ENCODE measurements at places on chromosomes 5 and 9.

DNA sequence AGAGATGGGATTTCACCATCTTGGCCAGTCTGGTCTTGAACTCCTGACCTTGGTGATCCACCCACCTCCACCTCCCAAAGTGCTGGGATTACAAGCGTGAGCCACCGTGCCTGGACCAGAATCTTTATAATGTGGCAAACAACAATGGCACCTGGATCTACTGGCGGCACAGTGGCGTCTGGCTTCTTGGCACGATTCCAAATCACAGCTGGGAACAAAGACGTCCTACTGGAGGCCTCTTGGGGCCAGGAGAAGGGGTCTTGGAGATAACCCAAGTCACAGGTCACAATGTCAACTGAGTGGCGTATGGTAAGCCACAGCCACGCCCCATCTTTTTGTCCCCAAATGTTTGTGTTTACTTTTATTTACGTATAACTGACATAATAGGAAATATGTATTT lies 77.8 kb upstream of the RAPGEF1 start:
- DNase-seq = no peak

DNA sequence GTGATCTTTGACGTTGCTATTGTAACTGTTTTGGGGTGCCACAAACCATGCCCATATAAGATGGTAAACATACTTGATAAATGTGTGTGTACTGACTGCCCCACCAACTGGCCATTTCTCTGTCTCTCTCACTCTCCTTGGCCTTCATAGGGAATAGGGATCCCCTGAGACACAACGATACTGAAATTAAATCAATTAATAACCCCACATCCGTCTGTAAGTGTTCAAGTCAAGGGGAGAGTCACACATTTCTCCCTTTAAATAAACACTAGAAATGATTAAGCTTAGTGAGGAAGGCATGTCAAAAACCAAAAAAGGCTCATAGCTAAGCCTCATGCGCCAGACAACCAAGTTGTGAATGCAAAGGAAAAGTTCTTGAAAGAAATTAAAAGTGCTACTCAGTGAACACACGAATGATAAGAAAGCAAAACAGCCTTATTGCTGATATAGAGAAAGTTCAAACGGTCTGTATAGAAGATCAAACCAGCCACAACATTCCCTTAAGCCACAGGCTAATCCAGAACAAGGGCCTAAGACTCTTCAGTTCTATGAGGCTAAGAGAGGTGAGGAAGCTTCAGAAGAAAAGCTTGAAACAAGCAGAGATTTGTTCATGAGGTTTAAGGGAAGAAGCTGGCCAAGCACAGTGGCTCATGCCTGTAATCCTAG lies 111.1 kb downstream of the UGCG start:
- DNase-seq = no peak

DNA sequence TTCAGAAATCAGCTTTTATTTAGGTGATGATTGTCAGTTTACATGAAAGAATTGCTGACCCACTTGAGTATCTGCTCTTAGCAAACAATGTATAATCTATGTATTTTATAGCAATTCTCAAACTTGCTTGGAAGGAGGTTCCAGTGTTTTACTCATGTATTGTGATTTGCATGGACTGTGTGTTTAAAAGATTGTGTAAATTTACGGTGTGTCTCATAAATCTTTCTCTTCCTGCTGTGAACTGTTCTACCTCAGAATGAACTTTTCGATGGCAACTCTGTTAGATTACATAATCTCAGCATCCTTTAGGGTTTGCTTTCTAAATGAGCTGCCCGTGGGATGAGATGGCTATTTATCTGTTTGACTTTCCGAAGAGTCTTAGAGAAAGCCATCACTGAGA lies 122.5 kb downstream of the MEF2C start:
- no peak for DNase-seq

- no peak for DNase-seq
Observed at GRCh38 chr9:76528642-76529190, 69.7 kb downstream of the GCNT1 start.

DNA sequence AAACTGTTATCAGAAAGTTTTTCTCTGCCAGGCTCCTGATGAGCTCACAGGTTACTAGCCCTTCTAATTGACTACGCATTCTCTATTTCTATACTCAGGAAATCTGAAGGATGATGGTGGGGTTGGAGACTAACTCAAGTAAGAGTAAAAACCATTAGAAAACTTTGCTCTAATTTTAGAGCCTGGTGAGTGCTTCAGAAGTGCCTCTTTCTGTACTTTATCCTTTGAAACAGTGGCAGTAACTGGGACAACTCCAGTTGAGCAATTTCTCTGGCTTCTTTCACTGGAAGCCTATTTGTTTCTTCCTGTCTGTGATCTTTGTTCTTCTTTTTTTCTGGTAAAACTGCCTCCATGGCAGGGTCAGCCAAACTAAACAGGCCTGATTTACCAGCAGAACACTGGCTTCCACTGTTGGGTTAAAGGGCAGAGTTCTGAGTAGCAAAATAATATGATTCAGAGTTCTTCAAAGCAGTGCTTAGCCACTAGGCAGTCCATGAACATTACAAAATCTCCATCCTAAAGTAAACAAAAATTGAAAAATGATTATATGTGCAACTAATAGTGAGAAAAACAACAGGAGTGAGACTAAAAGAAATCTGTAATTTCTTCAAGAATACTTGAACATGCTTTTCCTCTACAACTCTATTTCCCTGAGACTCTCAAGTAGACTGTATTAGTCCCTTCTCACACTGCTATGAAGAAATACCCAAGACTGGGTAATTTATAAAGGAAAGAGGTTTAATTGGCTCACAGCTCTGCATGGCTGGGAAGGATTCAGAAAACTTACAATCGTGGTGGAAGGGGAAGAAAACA lies 79.8 kb downstream of the MROH2B start:
- no peak for DNase-seq

DNA sequence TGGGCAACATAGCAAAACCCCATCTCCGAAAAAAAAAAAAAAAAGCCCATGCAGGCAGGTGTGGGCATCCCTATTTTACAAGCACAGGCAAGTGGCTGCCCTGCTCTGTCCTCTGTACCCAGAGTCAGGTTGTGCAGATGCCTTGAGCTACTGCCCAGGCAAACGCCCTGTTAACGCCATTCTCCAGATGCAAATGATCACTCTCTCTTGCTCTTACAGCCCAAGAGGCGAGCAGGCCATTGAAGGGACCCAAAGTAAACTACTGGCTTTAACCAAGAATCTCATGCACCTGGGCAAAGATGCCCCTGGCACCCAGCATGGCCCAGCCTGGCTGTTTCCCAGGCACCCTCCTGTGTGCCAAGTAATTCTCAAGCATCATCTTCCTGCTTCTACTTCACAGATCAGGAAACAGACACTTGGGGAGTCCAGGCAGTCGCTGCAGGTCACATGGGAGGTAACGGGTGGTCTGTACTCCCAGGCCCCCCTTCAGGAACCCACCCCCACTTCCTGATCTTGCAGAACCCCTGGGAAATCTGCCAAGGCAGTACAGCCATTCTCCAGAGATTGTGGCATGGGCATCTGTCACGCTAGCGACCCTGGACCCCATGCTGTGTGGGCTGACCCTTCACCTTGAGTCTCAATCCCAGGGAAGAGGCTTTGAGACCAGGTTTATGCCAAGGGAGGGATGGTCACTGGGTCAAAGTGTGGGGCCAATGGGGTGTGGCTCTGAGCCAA lies 14.2 kb downstream of the EEIG1 start:
- DNase-seq = no peak

GRCh38 chr9:126842977-126843799 lies 17.3 kb upstream of the ZBTB34 start:
- DNase-seq = no peak

GRCh38 chr5:177509381-177509951 lies at the start of gene DOK3:
DOK3 (minus strand) TSS chr5:177509826; CDS start chr5:177509540, 286 bp downstream.
- no peak for DNase-seq

DNA sequence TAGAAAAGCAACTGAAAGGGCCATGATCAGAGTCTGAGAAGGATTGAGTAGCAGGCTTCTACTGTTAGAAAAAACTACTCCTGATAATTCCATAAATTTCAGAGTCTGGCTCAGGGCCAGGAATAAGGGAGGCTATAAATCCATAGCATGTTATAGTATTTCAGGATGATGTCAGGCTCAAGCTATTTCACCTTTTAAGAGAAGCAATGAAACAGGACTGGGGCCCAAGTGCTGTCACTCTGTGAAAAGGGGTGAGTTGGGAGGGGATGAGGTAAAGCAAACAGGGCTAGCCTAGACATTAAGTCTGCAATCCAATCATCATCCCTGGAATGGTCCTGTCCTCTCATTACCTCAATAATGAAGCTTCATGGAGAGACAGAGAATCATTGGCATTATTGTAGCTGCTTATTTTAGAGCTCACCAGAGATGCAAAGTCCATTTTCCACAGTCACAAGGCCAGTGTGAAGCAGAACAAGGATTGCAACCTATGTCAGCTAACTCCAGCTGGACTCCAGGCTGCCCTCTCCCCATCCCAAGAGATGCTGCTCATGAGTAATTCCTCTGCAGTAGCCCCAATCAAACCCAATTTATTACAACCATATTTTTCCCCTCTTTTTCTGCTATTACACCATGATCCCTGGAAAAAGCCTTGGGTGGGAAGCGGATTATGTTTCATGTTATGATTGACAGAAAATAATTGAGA lies 56.0 kb downstream of the PAPPA start:
- no peak for DNase-seq

DNA sequence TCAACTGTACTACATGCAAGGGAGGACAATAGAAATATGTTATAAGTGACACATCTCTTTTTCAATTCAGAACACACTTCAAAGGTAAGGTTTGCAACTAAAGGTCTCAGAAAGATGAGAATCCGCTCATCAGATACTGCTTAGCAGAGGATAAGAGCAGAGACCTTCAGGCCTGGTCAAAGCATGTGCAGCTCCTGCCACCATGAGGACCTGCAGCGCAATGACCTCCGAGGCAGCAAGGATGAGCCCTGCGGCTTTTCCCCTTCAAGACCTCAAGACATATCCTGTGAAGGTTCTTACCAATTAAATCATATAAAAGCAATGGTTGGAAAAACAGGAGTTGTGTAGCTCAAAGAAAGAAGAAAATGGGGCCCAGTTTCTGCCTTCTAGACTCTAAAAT lies 135.8 kb downstream of the TRIM36 start:
- no peak for DNase-seq

DNA sequence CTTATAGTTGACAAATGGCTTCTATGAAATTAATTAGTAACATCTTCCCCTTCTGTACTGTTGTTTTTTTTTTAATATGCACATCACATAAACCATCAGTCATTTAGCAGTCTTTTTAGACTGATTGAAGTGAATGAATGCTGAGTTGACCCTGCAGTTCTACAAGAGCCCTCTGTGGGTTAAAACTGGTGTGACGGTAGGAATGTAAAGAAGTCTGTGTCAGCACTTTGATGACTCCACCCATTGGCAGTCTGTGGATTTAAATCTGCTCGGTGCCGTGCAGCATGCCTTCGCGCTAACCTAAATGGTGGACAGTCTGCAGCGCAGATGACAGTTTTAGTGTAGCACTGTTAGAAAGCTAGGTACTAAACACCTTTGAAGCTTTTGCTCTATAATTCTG lies 3.1 kb downstream of the GTF3C4 start:
- DNase-seq = no peak

- DNase-seq = no peak
Observed at GRCh38 chr9:116100711-116101121, 52.9 kb upstream of the PAPPA start.

DNA sequence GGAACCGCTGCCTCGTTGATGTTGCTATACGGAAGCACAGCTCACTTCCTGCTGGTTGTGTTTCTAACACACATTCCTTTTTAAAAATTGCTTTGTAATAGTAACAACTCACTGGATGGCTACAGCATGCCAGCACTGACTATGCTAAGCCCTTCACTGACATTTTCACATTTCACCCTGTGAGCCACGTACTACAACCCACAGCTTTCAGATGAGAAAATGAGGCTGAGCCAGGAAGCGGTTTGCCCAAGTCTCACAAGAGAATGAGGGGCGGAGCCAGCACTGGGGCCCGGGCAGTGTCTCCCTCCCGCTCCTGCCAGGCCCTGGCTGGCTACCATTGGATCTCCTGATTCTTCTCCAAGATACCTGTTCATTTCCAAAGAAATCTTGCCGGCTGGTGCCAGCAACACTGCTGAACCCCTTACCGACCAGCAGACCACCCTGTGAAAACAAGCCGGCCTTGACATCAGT lies 38.3 kb downstream of the FAM78A start:
- DNase-seq = peak; percentile 47

- no peak for DNase-seq
Observed at GRCh38 chr5:137126829-137127228, 372.3 kb downstream of the SPOCK1 start.

DNA sequence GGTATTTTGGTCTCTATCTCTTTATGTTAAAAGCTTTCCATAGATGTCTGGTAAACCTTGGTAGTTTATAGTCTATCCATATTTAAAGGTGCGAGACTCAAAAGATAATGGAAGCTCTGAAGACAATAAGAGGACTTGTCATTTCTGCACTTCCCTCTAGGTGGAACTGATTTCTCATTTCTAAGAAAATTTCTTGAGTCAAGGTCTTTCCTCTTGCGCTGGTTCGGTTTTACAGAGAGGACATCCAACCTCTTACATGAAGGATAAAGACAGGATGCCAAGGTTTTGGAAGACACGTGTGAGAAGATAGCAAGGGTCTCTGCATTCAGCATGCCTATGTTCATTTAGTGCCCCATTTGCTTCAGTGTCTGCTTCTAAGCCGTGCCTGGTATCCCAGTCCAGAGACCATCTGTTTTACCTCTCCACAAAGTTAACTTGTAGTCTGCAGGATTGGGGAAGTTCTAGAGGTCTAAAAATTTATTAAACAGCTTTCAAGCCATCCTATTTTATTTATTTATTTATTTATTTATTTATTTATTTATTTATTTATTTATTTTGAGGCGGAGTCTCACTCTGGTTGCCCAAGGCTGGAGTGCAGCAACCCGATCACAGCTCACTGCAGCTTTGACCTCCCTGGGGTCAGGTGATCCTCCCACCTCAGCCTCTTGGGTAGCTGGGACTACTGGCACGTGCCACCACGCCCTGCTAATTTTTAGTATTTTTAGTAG lies 41.6 kb downstream of the KIAA1191 start:
- no peak for DNase-seq
